ENCODE measurements at places on chromosomes 7 and 10.
A peak's percentile ranks its signal among the peaks of the same experiment; 100 is the strongest.

- no peak for DNase-seq
Measured at GRCh38 chr10:132481690-132482089, 55.9 kb upstream of the INPP5A start.

DNA sequence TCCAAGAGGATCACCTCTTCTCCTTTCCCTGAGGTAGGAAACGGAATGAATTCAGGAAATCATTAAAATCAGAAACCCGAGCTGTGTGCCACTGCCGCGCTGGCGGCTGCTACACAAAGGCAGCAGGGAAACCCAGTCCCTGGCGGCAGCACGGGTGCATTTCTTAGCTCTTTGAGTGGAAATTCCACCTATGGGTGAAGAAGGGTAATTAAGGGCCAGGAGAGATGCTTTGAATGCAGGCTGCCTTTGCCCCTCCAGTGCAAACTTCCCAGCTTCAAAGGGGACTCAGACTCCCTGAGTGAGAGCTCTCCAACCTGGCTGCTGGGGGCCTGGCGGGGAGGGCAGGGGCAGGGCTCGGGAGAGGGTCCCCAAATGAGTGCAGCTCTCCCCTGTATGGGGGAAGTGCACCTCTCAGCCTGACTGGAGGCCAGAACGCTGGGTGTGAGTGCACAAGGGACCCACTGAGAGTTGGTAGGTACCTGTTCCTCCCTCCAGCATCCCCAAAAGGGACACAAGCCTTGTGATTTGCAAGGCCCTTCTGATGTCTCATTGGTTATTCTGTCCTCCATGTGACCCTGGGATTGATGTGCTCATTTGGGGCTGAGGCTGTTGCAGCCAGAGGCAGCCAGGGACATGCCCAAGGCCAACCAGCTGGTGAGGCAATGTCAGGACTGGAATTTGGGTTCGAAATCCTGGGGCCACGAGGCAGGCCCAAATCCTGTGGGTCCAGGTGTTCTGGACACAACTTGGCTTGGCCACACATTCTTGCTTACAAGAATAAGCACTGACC lies 16.3 kb upstream of the ZMIZ1 start:
- peak; percentile 5 for DNase-seq

DNA sequence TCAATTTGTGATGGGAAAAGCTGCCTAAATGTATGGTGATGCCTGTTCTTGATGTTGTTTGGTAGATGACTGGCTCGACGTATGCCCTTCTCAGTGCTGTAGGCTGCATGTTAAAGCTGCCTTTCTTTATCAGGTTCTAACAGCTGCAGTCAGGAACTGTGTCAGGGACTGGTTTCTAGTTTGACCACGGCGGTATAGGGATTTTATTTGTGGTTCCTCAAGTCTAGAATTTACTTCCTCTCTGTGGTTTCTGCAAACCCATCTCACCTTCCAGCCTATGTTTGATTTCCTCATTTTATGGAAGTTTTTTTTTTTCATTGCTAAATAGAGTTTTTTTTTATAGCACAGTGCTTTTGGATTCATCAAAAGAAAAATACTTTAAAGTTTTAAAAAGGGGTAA lies 26.5 kb downstream of the LMTK2 start:
- peak; percentile 90 for DNase-seq

DNA sequence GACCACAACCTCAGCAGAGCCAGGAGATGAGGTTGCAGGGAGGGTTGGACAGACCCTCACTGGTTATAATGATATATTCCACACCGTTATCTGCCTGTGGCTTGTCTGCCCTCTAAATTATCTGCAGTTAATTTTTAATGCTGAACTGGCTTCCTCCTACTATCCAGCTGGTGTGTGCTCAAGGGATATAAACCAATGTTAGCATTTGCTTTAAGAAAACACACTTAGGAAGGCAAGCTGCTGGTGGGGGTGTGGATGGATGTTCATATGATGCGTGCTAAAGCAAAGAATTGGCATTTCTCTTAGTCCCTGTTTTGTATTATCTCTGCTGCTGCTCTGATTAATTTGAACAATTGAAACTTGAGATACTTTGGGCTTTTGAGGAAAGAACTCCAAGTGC lies 132.2 kb upstream of the NPVF start:
- no peak for DNase-seq

GRCh38 chr10:15427843-15428414 lies 56.8 kb upstream of the FAM171A1 start:
- DNase-seq = peak; percentile 55
